Panc1 (cell line): ENCODE measurements at places on chromosomes 2 and 18.

DNA sequence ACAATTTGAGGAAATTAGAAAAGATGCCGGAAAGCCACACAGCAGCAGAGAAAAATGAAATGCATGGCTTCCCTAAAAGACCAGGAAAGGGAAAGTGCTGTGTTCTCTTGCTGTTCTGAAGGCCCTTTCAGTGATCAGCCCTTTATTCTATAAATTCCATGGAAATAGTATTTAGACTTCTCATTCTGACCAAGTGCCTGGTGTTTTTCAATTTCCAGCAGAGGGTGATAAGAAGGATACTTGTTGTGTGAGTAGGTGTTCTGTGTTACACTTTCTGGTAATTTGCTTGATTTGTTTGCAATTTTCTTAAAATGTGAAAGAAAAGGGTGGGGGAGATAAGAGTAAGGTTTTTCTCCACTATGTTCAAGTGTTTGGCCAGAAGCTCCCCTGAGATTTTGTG is 504.5 kb downstream of the IRS1 start:
- no peak overlapping the region for H3K4me3 ChIP-seq
- H3K27me3 ChIP-seq = no peaks in the 10 kb centered on the region
- no peak for DNase-seq
- no peaks in the 10 kb centered on the region for H3K4me1 ChIP-seq

DNA sequence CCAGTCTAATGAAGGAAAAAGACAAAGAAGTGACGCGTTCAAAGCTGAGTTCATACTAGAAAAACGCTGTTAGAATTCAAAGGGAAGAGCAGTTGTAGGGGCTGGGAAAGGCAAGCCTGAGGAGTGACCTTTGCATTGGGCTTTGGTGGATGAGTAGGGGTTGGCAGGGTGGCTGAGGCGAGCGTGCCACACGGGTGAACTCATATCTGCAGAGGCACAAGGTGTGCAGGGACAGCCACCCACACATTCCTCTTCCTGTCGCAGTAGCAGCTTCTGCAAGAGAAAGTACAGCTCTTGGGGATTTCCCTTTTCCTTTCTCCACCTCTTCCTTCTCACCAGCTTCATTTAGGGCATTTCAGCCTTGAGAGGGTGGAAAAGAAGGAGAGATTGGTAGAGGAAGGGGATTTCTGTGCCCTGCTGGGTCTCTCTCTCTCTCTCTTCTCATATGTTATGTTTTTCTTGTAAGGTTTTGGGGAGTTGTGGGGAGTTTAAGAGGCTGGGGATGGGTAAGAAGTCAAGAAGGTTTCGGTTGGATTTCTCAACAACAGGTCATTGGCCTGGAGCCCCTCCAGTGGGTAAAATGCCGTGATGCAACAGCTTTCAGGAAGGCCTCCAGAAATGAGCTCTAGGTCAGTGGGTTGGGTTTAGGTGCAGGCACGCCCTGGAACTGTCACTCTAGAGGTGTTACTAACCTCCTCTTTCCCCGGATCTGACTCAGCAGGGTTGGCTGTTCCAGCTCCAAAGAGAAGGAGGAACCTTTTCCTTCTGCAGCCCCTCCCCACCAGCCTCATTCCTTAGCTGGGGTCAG is 40.1 kb downstream of the ODC1 start:
- H3K4me1 ChIP-seq = peaks cover 72% of the 10 kb centered on the region
- H3K27ac ChIP-seq = peak overlapping the region; percentile 99
- no peaks in the 10 kb centered on the region for H3K27me3 ChIP-seq
- peak overlapping the region; percentile 21; the same call in 1 of the 2 replicates for H3K4me3 ChIP-seq
- DNase-seq = peak; percentile 90

DNA sequence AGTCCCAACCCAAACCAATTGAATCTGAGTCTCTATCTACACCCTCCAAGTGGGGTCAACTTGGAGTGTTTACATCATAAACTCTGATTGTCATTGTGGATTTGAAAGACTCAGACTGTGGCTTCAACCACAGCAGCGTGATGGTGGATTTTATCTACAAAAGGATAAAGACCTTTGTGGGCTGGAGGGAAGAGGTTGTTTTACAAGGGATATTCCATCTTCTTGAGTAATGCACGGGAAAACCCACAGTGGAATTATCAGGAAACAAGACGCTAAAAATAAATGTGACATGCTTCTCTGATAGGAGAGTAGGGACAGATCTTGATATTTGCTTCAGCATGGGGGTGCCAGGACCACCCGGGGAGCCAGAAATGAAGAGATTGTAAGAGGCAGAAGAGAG is 93.5 kb downstream of the LPIN1 start:
- H3K4me1 ChIP-seq = no peaks in the 10 kb centered on the region
- no peaks in the 10 kb centered on the region for H3K36me3 ChIP-seq
- no peak for DNase-seq
- no peaks in the 10 kb centered on the region for H3K27me3 ChIP-seq
- H3K27ac ChIP-seq = no peak overlapping the region
- H3K4me3 ChIP-seq = no peak overlapping the region

DNA sequence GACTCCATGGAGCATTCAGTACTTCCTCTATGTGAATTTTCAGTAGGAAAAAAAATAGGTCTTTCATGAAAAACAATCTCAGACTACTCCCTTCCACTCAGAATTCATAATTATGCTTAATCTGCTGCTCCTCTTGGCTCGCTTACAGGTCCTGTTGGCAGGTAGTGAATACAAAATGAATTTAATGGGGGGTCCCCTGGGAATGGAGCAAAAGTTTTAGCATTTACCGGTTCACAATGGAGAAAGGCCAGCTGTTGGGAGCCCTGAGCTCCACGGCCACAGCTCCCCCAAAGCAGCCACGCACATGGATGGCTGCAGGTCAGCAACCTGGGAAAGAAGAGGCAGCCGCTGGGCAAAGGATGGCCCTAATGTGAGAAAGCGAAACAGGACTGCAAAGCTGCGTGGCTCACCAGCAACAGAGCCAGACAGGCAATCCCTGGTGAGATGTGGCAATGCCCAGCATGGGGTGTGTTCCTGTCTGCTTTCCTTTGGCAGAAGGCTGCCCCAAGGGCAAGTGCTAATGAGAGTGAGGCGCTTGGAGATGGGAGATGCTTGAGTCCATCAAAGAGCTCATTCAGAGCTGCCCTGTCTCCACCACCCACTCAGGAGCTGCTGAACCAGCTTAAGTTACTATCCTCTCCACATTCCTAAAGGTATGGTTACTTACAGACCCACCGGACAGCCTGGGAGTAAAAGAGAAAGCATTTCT is 447.4 kb downstream of the EPHA4 start:
- H3K4me1 ChIP-seq = no peaks in the 10 kb centered on the region
- no peaks in the 10 kb centered on the region for H3K27me3 ChIP-seq
- H3K36me3 ChIP-seq = no peaks in the 10 kb centered on the region
- H3K4me3 ChIP-seq = no peak overlapping the region

- H3K4me3 ChIP-seq = no peak overlapping the region
- H3K4me1 ChIP-seq = no peaks in the 10 kb centered on the region
- no peak overlapping the region for H3K27ac ChIP-seq
- no peaks in the 10 kb centered on the region for H3K36me3 ChIP-seq
- no peaks in the 10 kb centered on the region for H3K27me3 ChIP-seq
- no peak for DNase-seq
Measured at GRCh38 chr2:167487728-167488127, 599.4 kb downstream of the XIRP2 start.

- H3K27me3 ChIP-seq = no peaks in the 10 kb centered on the region
- peak overlapping the region; percentile 77 for H3K27ac ChIP-seq
- no peaks in the 10 kb centered on the region for H3K36me3 ChIP-seq
- no peak for DNase-seq
Measured at GRCh38 chr2:11753886-11754699, 7.7 kb downstream of the LPIN1 start.

DNA sequence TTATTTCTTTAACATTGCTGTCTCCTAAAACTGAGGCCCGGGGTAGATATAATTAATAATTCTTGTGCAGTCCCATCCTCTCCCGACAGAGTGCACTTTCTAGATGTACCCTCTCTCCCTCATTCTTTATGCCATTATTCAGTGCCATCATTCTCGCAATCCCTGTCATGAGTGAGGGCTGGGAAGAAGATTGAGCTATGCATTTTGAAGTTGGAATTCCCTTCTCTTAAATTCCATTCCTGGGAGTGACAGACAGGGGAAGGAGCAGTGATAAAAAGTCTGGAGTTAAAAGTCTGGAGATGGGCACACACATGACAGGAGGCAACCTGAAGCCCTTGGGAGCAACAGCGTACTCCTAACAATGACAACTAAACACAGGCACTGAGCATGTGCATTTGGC is 2.6 kb upstream of the KCNE4 start:
- no peaks in the 10 kb centered on the region for H3K36me3 ChIP-seq
- H3K4me1 ChIP-seq = no peaks in the 10 kb centered on the region
- no peak for DNase-seq
- no peak overlapping the region for H3K27ac ChIP-seq
- no peak overlapping the region for H3K4me3 ChIP-seq
- H3K27me3 ChIP-seq = no peaks in the 10 kb centered on the region

GRCh38 chr2:188494906-188495305 is 203.2 kb downstream of the GULP1 start:
- no peaks in the 10 kb centered on the region for H3K27me3 ChIP-seq
- H3K27ac ChIP-seq = no peak overlapping the region
- H3K36me3 ChIP-seq = peaks cover 2% of the 10 kb centered on the region; the same call in 1 of the 2 replicates
- H3K4me3 ChIP-seq = no peak overlapping the region
- H3K4me1 ChIP-seq = no peaks in the 10 kb centered on the region

DNA sequence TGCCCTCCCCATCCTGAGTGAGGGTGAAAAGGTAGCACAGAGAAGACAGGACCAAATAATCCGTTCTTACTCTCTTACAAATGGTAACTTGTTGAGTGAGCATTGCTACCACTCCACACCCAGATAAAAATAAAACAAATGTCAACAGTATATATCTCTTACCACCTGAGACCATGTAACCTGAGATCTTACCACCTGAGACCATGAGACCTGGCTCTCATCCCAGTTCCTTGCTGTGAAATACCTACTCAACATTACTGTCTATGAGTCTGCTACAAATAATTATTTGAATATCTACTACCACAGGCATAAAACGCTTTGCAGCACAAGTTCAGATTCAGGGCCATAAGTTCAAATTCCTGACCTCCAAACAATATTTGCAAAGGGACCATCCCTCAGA is 234.7 kb downstream of the C1D start:
- no peaks in the 10 kb centered on the region for H3K36me3 ChIP-seq
- DNase-seq = no peak
- no peaks in the 10 kb centered on the region for H3K27me3 ChIP-seq
- H3K4me1 ChIP-seq = no peaks in the 10 kb centered on the region
- H3K4me3 ChIP-seq = no peak overlapping the region

DNA sequence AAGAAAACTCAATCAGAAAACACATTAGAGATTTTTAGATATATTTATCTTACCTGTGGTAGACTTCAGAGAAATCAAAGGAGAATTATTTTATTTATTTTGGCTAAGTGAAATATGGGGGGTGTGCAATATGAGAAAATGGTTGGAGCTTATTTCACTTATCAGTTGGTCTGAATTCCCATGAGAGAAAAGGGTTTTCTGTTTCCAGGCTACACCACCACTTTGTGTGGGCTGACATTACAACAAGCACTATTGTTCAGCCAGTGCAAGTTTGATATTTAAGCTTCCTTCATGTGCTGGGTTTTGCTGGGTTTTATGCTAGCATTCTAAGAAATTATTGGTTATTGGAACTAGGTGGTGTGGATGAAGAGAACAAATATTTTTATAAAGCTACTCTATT is 33.5 kb downstream of the RMND5A start:
- H3K4me1 ChIP-seq = no peaks in the 10 kb centered on the region
- no peaks in the 10 kb centered on the region for H3K27me3 ChIP-seq
- H3K4me3 ChIP-seq = no peak overlapping the region
- no peak for DNase-seq
- no peak overlapping the region for H3K27ac ChIP-seq

DNA sequence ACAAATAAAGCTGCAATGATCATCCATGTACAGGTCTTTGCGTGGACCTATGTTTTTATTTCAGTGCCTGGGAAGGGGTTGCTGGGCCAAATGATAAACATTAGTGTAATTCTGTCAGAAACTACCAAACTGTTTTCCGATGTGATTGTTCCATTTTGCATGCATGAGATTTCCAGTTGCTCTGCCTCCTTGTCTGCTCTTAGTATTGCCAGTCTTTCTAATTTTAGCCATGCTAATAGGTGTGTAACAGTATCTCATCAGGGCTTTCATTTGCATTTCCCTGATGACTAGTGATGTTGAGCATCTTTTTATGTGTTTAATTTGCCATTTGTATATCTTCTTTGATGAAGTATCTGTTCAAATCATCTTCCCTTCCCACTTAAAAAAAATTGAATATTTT is 67.5 kb downstream of the SP110 start:
- no peak for DNase-seq
- no peaks in the 10 kb centered on the region for H3K36me3 ChIP-seq
- H3K4me3 ChIP-seq = no peak overlapping the region
- no peaks in the 10 kb centered on the region for H3K4me1 ChIP-seq
- H3K27ac ChIP-seq = no peak overlapping the region

GRCh38 chr18:68448736-68449135 is 266.2 kb downstream of the TMX3 start:
- H3K4me1 ChIP-seq = no peaks in the 10 kb centered on the region
- H3K4me3 ChIP-seq = no peak overlapping the region
- H3K36me3 ChIP-seq = no peaks in the 10 kb centered on the region
- DNase-seq = no peak
- H3K27ac ChIP-seq = no peak overlapping the region
- H3K27me3 ChIP-seq = no peaks in the 10 kb centered on the region

DNA sequence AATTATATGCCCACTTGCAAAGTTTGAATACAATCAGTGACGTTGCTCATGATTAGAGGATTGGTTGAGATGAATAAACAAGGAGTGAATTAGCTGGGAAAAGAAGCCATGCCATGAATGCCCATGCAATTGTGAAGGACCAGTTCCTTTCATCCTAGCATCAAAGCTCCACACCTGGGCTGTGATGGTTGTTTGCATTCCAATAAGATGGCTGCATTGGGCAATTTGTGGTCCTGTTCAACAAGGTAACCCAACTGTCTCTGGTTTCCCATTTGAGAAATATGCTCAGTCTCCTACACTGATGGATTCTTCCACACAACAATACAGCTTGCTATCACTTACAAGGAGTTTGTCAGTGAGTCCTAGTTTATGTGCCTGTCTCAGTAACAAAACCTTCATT is 550.2 kb downstream of the STK39 start:
- no peak for DNase-seq
- H3K36me3 ChIP-seq = no peaks in the 10 kb centered on the region
- H3K4me3 ChIP-seq = no peak overlapping the region
- H3K4me1 ChIP-seq = no peaks in the 10 kb centered on the region
- no peak overlapping the region for H3K27ac ChIP-seq

- no peaks in the 10 kb centered on the region; the same call in none of the 2 replicates for H3K4me1 ChIP-seq
- peak; percentile 36 for DNase-seq
- H3K36me3 ChIP-seq = peaks cover 8% of the 10 kb centered on the region; the same call in 1 of the 2 replicates
- H3K27me3 ChIP-seq = no peaks in the 10 kb centered on the region
- H3K4me3 ChIP-seq = no peak overlapping the region
Measured at GRCh38 chr2:199378948-199379650, 78.6 kb downstream of the SATB2 start.

DNA sequence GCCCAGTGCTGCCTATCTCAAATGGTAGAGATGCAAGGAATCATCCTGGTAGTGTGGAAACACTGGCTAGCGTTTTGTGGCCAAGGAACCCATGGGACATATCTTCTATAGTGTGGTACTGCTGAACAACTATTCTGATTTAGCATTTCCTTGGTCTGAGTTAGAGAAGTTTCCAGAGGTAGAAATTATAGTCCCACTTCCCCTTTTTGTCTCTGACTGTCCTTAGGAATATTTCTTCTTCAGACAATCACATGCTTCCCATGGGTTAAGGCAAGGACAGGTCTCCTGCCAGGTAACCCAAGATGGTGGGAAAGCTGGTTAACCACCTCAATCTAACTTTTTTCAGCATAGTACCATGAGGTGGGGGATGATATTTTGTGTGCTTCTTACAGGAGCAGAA is 729.5 kb upstream of the LRRTM4 start:
- no peaks in the 10 kb centered on the region for H3K4me1 ChIP-seq
- no peak for DNase-seq
- H3K27me3 ChIP-seq = no peaks in the 10 kb centered on the region
- H3K27ac ChIP-seq = no peak overlapping the region
- H3K36me3 ChIP-seq = no peaks in the 10 kb centered on the region
- H3K4me3 ChIP-seq = no peak overlapping the region
